ENCODE measurements at places on chromosomes 11 and 22. TPM values are rescaled to one million over a fixed set of nuclear protein-coding genes. Genes with fewer than 3 reads are reported as not detected.

DNA sequence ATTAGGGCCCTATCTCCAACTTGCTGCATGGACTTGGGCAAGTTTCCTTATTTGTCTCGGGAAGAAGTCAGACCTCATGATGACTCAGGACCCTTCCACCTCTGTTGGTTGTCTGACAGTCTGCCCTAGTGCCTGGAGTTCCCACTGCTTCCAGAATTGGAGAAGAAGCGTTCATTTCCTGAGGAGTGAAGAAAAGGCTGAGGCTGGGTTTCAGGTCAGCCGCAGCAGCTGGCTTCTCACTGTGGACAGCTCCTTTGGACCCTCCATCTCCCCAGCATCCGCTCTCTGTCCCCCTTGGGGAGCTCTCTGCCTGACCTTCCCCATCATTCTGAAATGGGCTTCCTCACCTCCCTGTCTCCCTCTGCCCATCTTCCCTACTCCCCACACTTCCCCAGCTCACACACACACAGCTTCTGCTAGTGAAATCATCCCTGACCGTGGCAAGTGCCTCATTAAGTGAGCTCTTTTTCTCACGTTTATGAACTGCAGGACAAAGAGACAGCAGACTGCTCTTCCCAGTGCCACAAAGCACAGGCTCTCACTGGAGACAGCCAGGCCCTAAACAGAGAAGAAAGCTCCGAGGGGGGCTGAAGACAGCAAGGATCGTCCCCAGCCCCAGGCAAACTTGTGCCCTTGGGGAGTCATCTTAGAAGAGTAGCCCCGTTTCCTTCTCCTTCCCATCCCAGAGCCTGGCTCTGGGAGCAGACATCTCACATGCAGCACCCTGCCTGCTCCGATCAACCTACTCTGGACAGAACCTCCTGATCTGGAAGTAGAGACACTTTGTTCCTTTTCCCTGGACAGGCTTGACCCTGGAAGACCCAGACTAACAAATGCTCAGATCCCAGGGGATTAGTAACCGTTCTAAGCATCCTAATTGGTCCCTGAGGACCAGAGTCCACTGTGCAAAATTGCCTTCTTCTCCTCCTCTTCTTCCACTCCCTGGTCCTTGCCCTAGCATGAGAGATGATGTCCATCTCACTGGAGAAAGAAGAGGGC, 157.9 kb downstream of the FEZ1 start:
- no peak for DNase-seq

- no peak for DNase-seq
Measured at GRCh38 chr11:59944720-59945119, 6.5 kb downstream of the OOSP1 start.

GRCh38 chr11:102523189-102523570, 7.4 kb downstream of the MMP7 start:
- no peak for DNase-seq

GRCh38 chr11:66680966-66681645, 3.4 kb upstream of the RBM4B start:
- DNase-seq, result no peak

- no peak for DNase-seq
Measured at GRCh38 chr11:16403448-16403803, 47.1 kb upstream of the SOX6 start.

- DNase-seq, result no peak
Measured at GRCh38 chr11:122673701-122674100, 18.2 kb downstream of the UBASH3B start.

Gene CCDC188
- polyA plus RNA-seq, result not detected

Gene MRPL17
- polyA plus RNA-seq, result 43.9 TPM

DNA sequence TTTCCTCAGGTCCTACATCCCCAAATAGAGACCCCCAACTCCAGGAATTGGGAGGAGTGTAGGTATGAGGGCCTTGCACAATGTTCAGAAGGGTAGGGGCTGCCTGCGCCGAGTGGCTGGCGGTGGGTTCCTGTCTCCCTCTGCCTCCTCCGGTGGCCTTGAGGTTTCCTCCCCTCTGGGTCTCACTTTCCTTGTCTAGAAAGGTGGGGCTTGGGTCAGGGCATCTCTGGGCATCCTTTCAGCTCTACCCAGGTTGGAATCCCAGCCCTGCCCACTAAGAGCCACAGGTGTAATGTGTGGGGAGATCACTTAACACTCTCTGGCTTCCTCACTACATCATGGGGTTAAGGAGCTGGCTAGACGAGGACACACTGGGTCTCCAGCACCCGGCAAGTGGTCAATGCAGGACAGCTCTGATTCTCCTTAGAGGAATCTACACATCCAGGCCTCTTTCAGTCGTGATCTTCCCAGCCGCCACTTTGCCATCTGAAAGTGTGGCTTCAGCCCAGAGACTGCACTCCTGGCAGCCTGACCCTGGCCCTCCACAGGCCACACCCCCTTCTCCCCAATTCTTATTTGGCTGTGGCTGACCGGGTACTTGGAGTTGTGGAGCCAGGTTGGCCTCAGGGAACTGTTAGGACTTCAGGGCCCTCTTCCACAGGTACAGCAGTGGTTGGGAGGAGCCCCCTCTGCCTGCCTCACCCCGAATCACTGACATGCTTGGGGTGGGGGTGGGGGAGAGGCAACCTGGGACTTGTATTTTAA, 22.1 kb downstream of the PRDM11 start:
- no peak for DNase-seq

Gene OR5P2
- not detected for polyA plus RNA-seq

Data from K562 (cell line).